NCI-H1694 (cell line): ENCODE measurements at places on chromosomes 3 and 15.

GRCh38 chr3:133479895-133480669 is 80.2 kb downstream of the BFSP2 start:
- DNase-seq: no peak

- no peak for DNase-seq
These were observed 9.9 kb downstream of the KIF23 start for GRCh38 chr15:69424001-69424400.

- DNase-seq: no peak
These were observed 627.5 kb upstream of the LMCD1 start for GRCh38 chr3:7874116-7874515.

DNA sequence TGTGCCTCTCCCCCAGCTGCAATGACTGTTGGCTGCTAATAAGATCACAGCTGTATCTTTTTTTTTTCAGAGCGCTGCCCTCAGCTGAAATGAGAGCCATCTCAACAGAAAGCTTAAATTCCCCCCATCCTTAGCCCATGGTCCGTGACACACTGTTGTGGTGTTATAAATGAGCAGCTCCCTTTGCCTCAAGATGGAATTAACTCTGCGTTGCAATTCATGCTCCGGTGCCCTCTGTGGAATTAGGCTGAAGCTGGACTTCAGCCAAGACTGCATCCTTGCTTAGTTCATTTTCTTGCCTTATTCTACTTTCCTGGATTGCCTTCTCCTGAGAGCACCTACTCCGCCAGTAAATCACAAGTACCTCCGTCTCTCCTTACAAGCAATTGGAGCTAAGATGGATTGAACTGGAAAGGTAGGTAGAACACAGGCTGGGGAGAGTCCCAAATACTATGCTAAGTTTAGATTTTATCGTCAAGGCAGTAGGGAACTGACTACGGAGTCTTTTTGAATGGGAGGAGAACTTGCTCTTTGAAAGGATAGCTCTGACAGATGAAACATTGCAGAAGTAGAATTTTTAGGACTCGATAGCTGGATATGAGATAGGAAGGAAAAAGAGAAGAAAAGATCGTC is 39.0 kb upstream of the THRB start:
- DNase-seq: no peak

DNA sequence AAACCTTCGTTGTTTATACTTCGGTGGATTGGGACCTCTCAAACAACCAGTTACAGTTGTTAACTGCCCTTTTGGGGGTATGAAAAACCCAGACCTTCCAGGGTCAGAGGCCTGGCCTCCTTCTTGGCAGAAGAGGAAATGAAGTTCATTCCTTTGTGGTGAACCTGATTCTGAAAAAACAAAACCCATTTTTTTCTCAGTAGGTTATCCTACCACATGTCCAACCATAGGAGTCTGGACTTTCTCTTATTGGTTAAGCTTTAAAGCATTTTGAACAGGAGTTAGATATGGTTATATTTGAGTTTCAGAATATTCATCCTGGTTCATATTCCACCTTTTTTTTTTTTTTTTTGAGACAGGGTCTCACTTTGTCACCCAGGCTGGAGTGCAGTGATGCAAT is 7.2 kb upstream of the LACTB start:
- DNase-seq: no peak

DNA sequence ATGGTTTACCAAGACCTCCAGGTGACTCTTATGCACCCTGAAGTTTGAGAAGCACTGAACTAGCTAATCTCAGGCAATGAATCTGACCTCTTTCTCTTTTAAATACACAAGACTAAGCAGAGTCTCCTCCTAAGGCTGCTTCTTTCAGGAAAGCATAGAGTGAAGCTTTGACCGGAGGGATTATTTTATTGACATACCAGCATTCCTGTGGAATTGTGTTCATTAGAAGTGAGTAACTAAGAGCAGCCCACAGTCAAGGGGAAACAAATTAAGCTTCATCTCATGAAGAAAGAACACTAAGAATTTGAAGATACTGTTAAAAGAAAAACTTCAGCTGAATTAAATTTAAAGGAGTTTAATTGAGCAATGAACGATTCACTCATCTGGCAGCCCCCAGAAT is 963.5 kb downstream of the NTRK3 start:
- no peak for DNase-seq

- DNase-seq: no peak
These were observed 140.5 kb downstream of the SEMA6D start for GRCh38 chr15:47857776-47858167.

GRCh38 chr3:98903099-98903498 is 1.6 kb upstream of the DCBLD2 start:
- no peak for DNase-seq

- no peak for DNase-seq
These were observed 8.6 kb downstream of the NT5DC2 start for GRCh38 chr3:52524752-52525679.

DNA sequence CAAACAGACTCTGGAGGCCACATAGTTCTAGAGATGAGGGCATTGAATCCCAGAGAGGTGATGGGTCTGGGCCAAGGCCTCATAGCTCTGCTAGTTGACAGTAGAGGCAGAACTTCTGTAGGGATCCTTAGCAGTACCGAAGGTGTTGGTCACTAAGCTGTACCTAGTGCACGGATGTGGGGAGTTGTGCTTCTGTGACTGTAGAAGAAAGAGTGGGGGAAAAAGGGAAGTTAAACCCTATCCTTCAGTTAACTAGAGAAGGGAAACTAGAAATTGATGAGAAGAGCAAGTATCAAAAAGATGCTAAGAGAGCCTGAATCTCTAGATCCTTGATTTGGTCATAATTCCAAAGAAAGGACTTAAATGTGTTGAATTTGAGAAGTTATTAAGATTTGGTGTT is 186.7 kb downstream of the NFKBIZ start:
- DNase-seq: no peak

GRCh38 chr3:86978111-86978551 is 12.8 kb downstream of the VGLL3 start:
- DNase-seq: no peak

DNA sequence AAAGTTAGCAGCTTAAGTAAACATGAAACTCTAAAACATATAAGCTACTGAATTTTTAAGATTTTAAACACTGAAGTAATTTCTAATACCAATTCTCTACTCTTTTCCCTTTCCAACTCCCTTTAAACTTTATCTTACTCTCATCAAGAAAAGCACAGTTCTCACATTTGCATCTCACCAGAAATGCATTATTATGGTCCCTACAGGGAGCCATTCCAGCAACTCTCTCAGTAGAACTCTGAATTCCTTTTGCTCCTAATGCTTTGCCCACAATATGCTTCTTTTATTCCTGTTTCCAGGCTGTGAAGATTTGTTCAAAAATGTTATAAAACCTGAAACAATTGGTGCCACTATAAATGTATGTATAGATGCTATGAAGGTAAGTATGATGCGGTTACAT is 83.4 kb downstream of the TFDP2 start:
- no peak for DNase-seq

GRCh38 chr15:90209591-90209990 is 8.5 kb downstream of the SEMA4B start:
- DNase-seq: no peak

GRCh38 chr3:167861649-167862048 is 126.1 kb downstream of the SERPINI1 start:
- DNase-seq: no peak

GRCh38 chr3:126982126-126982470 is 817 bp upstream of the PLXNA1 start:
- DNase-seq: no peak

DNA sequence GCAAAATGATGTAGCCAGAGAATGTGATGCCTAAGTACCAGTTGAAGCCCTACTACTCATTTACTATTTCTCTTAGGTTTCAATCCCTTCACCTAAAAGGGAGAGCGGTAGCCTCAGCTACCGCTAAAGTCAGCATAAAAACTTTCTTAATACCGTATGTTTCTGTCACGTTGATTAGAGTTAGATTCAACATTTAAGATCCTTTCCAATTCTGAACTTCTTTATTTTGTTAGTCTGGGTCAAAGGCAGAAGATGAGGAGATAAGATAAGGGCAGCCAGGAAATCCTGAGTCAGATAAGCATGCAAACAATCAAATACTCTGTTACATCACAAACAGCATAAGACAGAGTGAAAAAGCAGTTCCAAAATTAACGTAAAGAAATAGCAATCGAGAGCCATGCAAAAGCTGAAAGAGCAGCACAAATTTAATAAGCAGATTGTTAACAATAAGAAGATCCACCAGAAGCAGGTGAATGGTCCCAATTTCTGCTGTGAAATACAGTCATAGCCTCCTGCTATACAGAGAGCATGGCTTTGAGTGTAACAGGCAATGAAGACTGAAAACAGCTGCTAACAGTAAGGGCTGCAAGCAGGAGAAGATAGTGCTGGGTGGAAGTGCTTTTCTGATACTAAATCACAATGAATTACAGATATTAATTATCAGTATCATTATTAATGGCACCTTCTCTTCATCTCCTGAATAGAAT is 3.0 kb downstream of the TMEM207 start:
- no peak for DNase-seq

- no peak for DNase-seq
These were observed 2.2 kb upstream of the CCR5 start for GRCh38 chr3:46368569-46368968.
